ENCODE measurements at places on chromosomes 4 and X.

- DNase-seq, result no peak
Measured at GRCh38 chr4:182847576-182848450, 69.4 kb downstream of the DCTD start.

DNA sequence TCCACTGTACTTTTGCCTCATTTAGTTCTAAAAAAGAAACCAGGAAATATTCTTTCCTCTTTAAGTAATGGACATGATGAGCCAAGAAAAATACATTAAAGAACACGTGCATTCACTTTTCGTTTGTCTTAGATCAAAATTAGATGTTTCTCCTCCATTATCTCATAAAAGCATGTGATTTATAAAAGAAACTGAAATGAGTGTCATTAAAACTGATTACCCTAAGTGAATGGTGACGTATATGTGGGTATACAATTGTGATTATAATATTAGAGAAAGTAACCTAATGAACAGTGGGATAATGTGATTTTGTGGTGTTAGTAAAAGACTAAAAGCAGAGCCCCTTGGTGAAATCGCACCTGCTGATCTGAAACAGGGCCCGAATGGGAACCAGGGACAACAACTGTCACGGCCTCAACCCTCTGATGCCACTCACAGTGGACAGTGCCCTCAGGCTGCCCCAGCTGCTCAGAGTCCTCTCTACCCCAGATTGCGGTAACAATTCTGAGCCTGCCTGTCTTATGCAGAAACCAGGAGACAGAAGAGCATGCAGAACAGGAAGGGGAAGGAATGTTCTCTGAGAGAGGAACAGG, 25.7 kb upstream of the HS6ST2 start:
- DNase-seq, result no peak

GRCh38 chr4:5366421-5366820, 315.1 kb downstream of the STK32B start:
- no peak for DNase-seq

GRCh38 chr4:109803924-109804571, 2.2 kb upstream of the CFI start:
- DNase-seq, result no peak

DNA sequence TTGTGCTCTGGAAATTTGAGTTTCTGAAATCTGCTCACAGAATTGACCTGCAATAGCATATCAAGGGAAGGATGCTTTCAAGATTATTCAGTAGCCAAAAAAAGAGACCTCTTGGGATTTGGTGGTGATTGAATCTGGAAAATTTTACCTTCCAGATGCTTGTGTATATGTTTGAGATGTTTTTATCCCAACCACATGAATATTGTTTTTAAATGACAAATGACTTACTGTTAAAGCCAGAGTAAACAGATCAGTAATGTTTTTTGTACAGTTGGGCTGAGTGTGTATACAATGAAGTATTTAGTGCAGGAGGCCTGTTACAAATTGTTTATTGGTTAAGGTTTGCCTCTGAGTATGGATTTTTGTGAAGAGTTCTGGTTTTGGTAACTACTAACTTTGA, 126.5 kb downstream of the CBR4 start:
- no peak for DNase-seq

GRCh38 chr4:184403384-184403781, 71.0 kb downstream of the IRF2 start:
- no peak for DNase-seq

DNA sequence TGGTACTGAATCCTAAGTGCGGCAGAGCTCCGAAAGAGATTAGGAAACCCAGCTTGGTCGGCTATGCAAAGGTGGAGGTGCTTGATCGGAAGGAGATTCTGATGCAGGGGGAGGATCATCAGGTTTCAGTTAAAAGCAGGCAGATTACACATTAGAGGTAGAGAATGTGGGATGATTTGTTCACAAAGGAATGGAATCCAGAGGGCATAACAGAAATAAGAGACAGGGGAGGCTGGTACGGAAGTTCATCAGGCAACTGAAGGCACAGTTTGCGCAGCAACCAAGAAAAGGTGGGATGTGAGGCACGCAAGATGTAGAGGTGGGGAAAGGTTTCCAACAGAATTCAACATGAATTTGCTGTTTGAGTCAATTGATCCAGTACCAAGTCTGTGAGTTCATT, 424 bp upstream of the ZNF330 start:
- no peak for DNase-seq

GRCh38 chrX:78822157-78822690, 74.7 kb downstream of the LPAR4 start:
- no peak for DNase-seq

DNA sequence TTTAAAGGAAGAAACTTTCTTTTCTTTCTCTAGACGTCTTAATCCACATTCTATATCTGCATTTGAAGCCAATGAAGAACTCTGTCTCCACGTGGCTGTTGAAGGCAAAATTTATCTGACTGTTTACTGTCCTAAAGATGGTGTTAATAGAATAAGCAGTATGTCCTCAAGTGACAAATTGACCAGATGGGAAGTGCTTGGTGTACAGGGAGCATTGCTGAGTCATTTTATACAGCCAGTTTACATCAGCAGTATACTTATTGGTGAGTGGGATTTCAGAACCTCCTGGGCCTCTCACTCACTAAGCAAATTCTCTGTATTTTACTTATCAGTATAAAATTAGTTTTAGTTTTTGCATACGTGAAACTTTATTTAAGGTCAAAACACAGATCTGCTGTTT, 33.7 kb downstream of the ADAD1 start:
- DNase-seq, result no peak

DNA sequence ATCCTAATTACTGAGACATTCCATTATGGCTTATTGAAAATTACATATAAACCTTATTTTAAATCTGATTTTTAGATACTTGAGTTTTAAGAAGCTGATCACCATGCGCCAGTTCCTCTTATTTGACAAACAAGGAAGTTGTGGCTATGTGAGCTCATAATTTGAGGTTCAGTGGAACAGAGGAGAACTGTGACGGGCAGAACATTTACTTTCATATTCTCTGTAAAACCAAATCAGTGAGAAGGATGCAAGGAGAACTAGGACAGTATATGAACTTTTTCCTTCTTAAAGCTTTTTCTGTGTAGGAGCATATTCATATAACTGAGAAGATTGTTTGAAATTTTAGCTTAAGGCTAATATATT, 25.3 kb downstream of the STIM2 start:
- no peak for DNase-seq

- DNase-seq, result no peak
Measured at GRCh38 chr4:126976850-126977632, 655.7 kb upstream of the INTU start.

GRCh38 chrX:112997991-112998390, 157.4 kb upstream of the AMOT start:
- no peak for DNase-seq
